ENCODE measurements at places on chromosomes 2 and 18.

DNA sequence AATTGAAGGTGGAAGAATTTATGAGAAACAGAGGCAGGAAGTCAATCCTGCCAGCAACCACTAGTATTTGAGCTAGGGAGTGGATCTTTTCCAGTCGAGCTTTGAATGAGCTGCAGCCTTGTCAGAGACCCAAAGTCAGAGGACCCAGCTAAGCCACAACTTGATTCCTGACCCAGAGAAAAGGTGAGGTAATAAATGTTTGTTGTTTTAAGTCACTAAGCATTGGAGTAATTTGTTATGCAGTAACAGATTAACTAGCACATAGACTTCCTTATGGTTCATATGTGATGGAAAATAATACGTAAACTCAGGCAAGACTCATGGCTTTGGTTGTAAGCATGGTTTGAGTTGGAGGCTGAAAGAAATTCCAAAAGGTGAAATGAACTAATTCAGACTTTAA, 21.6 kb downstream of the EFEMP1 start:
- no peak for DNase-seq

DNA sequence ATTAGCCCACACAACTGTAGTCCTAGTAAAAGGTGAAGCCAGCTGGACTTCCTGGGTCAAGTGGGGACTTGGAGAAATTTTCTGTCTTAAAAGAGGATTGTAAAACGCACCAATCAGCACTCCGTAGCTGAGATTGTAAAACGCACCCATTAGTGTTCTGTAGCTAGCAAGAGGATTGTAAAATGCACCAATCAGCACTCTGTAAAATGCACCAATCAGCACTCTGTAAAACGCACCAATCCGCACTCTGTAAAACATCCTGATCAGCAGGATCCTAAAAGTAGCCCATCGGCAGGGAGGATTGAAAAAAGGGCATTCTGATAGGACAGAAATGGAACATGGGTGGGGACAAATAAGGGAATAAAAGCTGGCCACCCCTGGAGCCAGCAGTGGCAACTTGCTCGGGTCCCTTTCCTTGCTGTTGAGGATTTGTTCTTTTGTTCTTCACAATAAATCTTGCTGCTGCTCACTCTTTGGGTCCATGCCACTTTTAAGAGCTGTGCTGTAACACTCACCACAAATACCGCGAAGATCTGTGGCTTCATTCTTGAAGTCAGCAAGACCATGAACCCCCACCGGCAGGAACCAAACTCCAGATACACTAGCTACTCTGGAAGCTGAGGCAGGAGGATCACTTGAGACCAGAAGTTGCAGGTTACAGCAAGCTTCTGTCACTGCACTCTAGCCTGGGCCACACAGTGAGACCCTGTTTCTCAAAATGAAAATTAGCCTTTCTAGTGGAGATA, 102.6 kb downstream of the HS6ST1 start:
- no peak for DNase-seq

GRCh38 chr18:35703043-35703688, 121.6 kb downstream of the GALNT1 start:
- DNase-seq = no peak

GRCh38 chr2:98258906-98259305, 87.3 kb upstream of the CNGA3 start:
- no peak for DNase-seq

GRCh38 chr2:219957820-219958219, 330.4 kb downstream of the SLC4A3 start:
- DNase-seq = no peak

DNA sequence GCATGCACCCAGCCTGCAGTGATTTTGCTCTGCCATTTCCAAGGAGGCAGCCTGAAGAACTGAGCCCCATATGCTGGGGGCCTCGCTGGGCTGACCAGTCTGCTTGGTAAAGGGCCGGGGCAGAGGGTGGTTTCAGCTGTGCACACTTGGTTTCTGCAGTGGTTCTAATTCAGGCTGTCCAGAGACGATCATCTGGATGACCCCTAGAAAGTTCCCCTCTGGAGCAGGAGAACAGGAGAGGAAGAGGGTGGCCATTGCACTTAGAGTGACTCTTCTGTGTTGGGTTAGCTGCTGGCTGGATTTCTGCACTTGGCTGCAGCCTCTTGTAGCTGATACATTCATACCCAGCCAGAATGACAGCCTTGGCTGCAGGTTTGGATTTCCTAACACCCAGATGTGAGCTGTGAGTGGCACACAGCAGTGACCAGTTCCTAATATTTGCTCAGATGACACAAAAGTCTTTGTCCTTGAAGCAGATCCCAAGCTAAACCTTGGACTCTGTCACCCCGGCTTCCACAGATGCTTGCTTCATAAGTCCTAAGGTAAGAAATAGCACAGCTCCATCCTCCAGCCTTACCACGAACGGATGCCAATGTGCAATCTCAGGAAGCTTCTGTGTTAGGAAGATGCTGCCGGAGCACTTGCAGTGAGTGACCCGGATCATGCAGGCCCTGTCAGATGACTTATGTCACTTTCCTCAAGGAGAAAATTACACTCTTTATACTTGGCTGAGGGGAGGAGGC, 105.6 kb downstream of the HNRNPLL start:
- DNase-seq = no peak

- no peak for DNase-seq
These were observed 34.4 kb upstream of the GALNT1 start for GRCh38 chr18:35547008-35547605.

DNA sequence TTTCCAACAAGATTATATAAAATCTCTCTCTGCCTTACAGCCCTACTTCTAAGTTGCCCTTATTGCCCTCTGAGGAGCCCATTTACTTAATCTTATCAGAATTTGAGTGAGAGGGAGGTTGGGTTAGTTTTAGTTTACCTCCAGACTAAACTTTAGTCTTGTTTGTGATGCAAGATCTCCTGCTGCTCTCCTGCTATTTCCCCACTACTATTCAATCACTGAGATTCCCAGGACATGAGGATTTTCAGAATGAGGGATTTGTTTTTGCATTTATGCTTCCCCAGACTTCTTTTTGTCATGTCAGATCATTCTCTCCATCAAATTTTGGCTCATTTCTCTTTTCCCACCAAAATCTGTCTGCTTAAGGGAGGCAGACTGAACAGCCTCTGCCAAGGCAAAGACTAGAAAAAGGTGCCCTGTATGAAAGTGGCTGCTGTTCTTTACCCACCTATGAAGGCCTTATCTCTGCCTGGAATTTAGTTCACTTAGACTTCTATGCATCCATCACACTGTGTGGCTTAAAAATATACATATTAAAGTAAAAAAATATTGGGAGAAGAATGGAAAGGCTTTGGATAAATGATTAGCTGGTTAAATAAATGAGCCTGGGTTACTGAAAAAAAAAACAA, 401.3 kb downstream of the PID1 start:
- no peak for DNase-seq

DNA sequence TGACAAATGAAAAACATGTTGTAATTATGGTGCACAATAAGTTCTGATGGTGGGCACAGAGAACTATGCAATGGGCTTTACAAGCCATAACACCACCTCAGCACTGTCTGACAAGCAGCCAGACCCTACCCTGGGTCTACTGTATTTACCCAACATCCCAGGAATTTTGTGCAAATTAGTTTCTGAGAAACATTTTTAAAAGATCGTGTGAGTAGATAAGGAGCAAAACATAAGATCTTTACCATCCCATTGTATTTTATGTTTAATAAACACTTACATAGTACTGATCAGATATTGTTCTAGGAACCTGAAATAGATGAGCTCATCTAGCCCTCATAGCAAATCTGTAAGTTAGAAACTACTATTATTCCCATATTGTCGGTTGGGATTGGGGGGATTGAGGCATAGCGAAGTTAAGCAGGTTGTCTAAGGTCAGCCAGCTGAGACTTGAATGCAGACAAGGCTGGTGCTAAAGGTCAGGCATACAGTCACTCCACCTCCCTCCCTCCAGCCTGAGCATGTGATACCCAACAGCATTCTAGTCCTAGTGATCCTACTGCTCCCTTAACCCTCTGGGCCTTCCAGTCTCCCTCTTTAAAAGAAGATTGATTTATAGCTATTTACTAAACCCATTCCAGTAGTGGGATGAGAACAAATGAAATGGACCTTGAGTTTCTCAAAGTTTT, 67.4 kb upstream of the STAM2 start:
- no peak for DNase-seq

DNA sequence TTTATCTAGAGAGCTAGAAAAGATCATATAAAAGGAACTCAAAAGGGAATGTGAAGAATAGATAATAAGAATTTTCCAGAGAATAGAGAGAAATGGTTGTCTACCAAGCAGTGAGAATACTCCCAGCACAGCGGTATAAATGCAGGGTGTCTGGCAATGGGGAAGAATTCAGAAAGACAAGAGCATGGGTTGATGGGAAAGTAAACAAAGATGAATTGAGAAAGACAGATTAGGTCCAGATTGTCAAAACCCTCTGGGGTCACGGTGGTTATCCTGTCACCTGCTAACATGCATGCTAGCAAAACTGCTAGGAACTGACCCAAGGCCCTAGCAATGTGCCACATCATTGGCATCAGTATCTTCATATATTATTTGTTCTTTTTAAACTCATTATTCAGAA, 30.8 kb upstream of the C1D start:
- no peak for DNase-seq

DNA sequence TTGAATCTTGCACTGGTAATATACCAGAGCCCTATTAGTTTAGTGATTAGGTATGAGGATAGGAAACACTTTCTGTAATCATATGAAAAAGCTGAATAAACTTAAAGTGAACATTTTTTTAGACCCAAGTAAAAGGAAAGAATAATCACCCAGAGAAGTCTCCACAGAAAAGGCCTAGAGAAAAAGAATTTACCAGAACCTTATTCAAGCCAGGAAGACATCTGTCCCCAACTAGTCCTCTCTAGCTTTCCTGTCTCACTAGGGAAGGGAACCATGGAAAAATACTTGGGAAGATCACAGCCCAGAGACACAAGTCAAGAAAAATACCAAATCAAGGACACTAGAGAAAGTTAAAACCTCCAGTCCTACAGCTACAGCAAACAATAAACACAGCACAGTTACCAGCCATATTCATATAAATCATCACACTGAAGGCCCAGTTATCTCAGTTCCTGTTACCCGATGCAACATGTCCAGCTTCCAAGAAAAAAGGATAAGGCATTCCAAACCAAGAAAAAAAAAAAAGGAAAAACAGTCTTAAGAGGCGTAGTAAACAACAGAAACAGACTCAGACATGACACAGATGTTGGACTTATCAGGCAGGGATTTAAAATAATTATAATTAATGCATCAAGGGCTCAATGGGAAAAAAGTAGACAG, 461.5 kb downstream of the IRS1 start:
- DNase-seq = peak; percentile 38

DNA sequence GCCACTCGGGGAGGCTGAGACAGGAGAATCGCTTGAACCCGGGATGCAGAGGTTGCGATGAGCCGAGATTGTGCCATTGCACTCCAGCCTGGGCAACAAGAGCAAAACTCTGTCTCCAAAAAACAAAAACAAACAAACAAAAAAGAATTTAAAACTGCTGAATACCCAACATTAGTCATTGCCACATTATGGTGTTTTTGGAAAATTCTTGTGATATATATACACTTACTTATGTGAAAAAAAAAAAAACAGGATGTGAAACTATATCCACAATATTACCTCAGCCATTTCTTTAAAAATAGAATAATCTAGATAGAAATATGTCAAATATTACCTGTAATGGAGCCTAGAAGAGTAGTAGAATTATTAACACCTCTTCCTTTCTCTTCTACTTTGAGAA, 288.3 kb upstream of the FN1 start:
- no peak for DNase-seq

DNA sequence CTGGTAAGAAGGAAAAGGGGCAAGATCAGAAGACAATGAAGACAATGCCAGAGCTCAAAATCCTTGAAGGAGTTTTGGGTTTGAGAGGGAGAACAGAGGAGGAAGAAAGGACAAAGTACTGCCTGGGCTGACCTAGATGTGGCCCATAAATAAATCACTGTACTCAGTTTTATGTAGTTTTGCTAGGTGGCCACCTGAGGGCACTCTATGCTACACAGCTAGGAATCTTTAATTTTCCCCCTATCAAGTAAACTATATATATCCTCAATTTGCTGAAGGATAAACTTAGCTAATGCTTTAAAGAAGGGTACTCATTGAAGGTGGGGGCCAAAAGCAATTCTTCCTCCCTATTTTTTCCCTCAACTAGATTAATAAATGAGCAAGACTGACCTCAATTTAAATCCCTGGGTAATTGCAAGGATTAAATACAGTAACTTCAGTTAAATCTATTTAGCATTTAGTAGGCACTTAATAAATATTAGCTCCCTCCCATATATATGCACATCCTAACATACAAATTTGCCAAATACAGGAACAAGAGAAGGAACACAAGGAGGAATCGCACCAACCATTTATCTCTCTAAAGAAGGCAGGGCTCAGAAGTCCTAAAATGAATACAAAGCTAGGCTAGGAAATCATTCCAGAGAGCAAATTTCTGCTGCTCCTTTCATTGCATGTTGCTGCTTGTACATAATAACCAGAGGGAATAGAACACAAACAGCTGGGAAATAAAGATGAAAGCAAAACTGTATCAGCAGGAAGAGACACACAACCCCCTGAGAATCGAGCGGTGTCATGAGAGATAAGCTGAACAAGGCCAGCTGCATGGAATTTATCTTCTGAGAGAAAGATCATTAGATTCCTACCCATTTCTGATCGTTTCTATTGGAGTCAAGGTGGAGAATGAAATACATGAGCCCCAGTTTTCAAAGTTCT, 540.1 kb downstream of the NRXN1 start:
- peak; percentile 16 for DNase-seq

GRCh38 chr2:131413148-131413747, 49.3 kb upstream of the RAB6D start:
- peak; percentile 19 for DNase-seq

GRCh38 chr2:216029416-216030129, 16.2 kb upstream of the MREG start:
- DNase-seq = no peak

- DNase-seq = no peak
These were observed 18.7 kb upstream of the REL start for GRCh38 chr2:60862642-60863041.

DNA sequence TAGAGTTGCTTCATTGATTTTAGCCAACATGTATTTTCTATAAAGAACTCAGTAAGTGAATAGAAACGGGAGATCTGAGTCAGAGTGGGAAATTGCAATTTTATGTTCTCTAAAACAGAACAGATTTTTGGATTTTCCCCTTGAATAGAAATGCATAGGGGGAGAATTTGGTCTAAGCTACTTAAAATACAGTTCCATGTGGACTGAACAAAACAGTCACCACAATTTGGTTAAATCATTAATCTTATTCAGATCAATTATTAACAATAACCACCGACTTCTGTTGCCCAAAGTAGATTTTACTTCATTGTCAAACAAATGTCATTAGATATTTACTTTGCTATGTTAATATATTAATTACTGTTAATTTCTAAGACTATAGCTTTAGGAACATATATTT, 107.7 kb downstream of the SCG2 start:
- DNase-seq = no peak

DNA sequence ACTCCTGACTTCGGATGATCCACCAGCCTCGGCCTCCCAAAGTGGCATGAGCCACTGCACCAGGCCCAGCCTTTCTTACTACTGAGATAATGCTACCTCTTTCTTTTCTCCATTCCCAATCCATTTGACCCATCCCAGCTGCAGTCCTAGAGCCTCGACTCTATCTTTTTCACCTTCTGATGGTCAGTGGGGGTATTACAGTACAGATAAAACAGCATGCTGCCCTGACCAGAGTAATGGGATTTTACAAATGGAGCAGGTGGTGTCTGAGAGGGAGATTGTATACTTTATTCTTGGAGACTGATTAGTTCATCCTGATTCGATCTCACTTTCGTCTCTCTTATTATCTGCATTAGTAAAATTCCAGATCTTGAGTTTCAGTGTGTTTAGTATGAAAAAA, 238.6 kb upstream of the TNP1 start:
- no peak for DNase-seq

All from skin of body (tissue), 3 donors.